Esophagus muscularis mucosa (tissue), 4 donors: ENCODE measurements at places on chromosomes 4 and X. TPM values are rescaled to one million over a fixed set of nuclear protein-coding genes. Genes with fewer than 3 reads are reported as not detected.

DNA sequence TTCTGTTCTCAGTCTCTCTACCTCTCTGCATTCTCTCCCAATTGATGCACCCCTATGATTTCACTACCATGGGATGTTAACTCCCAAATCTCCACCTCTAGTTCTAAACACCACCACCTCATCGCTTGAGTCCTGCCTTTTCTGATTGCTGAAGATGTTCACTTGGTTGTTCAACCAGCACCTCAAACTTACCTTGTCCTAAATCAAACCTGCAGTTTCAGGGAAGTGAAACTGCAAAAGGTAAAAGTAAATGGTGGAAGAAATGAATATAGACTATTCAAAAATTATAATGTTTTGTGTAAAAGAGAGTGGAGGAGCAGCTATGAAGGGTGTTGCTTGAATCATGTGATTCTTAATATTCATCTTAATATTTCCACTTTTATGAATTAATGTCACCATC is 91.0 kb downstream of the PDE5A start:
- no peaks in the 10 kb centered on the region for H3K27me3 ChIP-seq
- no peak for DNase-seq
- no peak overlapping the region for H3K4me3 ChIP-seq
- peaks cover 6% of the 10 kb centered on the region for H3K36me3 ChIP-seq
- H3K4me1 ChIP-seq = no peaks in the 10 kb centered on the region

DNA sequence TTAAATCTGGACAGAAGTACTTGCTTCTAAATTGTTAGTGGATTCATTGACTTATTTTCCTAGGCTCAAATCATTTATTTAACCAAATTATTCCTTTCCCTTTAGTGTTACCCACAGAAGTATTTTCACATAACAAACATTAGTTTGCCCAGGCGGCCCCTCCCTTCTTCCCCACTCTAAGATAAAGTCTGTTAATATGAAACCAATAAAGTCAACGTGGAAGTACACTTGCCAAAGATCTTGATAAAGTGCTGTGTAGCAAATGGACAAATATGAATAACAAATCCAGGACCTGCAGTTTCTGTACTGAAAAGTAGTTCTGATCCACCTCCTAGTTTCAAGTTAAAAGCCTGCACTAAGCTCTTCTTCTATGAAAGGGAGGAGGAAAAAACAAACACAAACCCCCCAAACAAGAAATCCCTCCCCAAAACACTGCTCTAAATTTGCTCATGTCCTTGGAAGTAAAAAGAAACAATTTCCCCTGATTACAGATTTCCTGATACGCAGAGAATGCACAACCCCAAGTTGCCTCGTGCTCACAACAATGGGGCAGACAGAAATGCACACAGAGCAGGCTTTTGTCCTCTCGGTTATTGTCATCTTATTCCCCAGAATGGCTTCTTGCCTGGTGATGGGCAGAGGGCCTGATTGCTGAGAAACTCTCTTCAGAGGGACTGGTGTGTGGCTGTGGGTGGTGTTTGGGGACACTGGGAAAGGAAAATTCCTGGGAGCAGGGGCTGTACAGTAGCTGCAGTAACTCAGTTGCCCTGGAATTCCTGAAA is 23.2 kb downstream of the TMSB4X start:
- H3K4me1 ChIP-seq = peaks cover 5% of the 10 kb centered on the region
- H3K36me3 ChIP-seq = no peaks in the 10 kb centered on the region
- no peak for DNase-seq

DNA sequence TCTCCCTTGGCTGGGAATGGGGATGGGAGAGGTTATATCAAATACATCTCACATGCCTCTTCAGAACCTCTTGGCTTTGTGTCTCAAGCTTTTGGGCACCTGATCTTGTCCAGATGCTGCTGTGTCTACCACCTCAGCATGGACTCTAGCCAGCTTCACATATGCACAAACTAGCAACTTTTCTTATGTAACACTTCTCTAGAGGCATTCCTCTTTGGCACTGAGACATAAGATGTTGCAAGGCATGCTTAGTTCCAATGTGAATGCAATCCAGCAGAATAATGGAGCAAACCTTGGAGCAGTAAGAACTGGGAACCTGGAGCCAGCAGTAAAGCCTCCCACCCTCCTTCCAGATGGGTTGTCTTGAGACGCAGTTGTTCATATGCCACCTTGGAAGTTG is 113.4 kb upstream of the TMEM47 start:
- H3K4me1 ChIP-seq = no peaks in the 10 kb centered on the region
- DNase-seq = no peak
- no peak overlapping the region for H3K27ac ChIP-seq
- no peaks in the 10 kb centered on the region for H3K36me3 ChIP-seq

- H3K4me1 ChIP-seq = no peaks in the 10 kb centered on the region
- DNase-seq = no peak
- H3K27me3 ChIP-seq = no peaks in the 10 kb centered on the region
- H3K27ac ChIP-seq = no peak overlapping the region
These were observed 195.5 kb upstream of the VEGFC start for GRCh38 chr4:176988226-176988625.

DNA sequence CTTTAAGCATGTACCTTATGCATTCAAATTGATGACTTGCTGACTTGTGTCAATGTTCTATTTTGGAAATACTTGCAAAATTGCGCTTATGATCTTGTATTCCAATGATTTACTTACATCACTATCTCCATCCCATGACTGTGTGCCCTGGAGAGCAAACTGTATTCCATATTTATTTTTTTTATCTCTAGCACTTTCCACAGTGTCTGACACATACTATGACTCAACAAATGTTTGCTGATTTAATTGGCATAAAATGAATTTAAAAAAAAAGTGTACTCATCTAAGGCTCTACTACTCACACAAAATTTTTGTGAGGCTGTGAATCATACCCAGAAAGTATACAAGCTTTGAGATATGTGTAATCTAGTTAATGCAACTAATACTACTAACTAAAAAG is 1066.8 kb upstream of the ADGRL3 start:
- H3K27ac ChIP-seq = no peak overlapping the region
- H3K4me1 ChIP-seq = no peaks in the 10 kb centered on the region
- H3K4me3 ChIP-seq = no peak overlapping the region

DNA sequence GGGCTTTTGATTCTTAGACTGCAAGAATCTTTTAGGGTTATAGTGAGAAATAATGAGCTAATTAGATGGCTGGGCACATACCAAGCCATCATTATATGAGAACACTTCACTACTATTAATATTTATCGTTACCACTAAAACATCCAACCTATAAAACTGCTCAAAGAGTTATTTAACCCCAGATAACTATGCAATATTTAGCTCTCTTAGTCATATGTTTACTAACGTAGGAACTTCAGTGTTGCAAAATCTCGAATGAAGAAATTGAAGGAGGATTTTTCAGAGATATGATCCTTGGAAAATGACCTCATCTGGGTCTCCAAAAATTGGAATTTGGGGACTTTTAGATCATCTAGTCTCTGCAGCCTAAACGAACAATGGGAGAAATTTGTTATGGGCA is 265.0 kb upstream of the RPS6KA3 start:
- no peaks in the 10 kb centered on the region for H3K36me3 ChIP-seq
- H3K27ac ChIP-seq = no peak overlapping the region
- no peak overlapping the region for H3K4me3 ChIP-seq
- peaks cover 8% of the 10 kb centered on the region for H3K4me1 ChIP-seq
- no peaks in the 10 kb centered on the region for H3K27me3 ChIP-seq

- H3K4me1 ChIP-seq = no peaks in the 10 kb centered on the region
- H3K36me3 ChIP-seq = no peaks in the 10 kb centered on the region
- no peak overlapping the region for H3K4me3 ChIP-seq
- H3K27ac ChIP-seq = no peak overlapping the region
- no peaks in the 10 kb centered on the region for H3K27me3 ChIP-seq
These were observed 388.6 kb upstream of the MAGEB2 start for GRCh38 chrX:29826742-29827141.

GRCh38 chr4:48329976-48330375 is 11.4 kb upstream of the SLAIN2 start:
- H3K27ac ChIP-seq = no peak overlapping the region
- DNase-seq = no peak
- peaks cover 10% of the 10 kb centered on the region for H3K27me3 ChIP-seq
- H3K4me3 ChIP-seq = no peak overlapping the region
- H3K4me1 ChIP-seq = no peaks in the 10 kb centered on the region

GRCh38 chrX:1507511-1508463 is 29.2 kb downstream of the P2RY8 start:
- H3K27ac ChIP-seq = no peak overlapping the region
- peaks cover 4% of the 10 kb centered on the region for H3K4me1 ChIP-seq
- H3K4me3 ChIP-seq = no peak overlapping the region
- no peaks in the 10 kb centered on the region for H3K36me3 ChIP-seq
- peak; percentile 91 for DNase-seq
- H3K27me3 ChIP-seq = peaks cover 6% of the 10 kb centered on the region

RHOXF2 gene
- not detected for total RNA-seq

C4orf17 gene
- total RNA-seq = not detected
